Ureter (tissue), 1 donor: ENCODE measurements at places on chromosomes 5 and 9. TPM values are rescaled to one million over a fixed set of nuclear protein-coding genes. Genes with fewer than 3 reads are reported as not detected.

GRCh38 chr5:140042393-140042642 is 781 bp downstream of the NRG2 start:
- no peak for DNase-seq

GRCh38 chr5:40909723-40910122 is 426 bp downstream of the C7 start:
- no peak for DNase-seq

DNA sequence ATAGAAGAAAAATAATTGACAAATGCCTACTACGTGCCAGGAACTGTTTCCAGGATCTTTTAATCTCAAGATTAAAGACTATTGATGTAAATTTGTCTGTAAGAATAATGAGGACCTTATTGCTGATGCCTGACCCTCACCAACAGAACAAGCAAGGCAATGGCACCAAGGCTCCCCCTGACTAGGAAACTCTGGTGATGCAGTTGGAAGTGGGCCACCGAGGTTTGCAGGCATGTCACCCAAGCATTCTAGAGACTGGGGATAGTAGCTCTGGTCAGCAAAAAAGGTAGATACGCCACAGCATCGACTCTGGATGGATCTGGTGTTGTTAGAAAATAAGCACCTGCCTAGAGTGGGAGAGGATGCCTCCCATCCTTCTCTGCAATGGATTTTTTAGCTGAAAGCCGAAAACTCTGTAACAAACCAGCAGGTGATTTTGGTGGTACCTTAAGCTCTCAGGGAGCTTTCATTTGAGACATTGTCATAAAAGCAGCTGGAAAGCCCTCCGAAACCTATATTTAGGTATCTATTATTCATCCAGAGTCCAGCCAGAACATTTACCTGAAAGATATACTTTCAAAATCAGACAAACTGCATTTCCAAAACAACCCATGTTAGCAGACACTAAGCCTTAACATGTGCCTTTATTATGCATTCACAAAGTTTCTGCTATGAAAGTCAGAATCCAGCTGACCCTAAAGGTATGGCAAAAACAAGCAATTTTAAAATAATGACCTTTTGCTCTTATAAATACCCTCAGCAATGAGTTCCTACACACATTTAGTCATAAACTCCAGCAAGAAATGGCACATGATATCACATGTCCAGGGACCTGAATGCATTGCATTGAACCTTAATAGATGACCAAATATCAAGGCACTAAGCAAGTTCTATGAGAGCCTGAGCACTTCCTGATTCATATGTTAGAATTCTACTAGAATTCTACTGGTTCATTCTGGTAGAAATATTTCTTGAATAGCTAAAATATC is 308.4 kb downstream of the PDE4D start:
- DNase-seq, result no peak

GRCh38 chr5:36073595-36074216 is 7.0 kb upstream of the UGT3A2 start:
- DNase-seq, result no peak

GRCh38 chr9:82604947-82605656 is 457.8 kb downstream of the RASEF start:
- DNase-seq, result no peak

- no peak for DNase-seq
Measured at GRCh38 chr5:50359187-50359586, 81.9 kb downstream of the EMB start.

- DNase-seq, result no peak
Measured at GRCh38 chr9:128611600-128612394, 44.9 kb downstream of the DYNC2I2 start.

DNA sequence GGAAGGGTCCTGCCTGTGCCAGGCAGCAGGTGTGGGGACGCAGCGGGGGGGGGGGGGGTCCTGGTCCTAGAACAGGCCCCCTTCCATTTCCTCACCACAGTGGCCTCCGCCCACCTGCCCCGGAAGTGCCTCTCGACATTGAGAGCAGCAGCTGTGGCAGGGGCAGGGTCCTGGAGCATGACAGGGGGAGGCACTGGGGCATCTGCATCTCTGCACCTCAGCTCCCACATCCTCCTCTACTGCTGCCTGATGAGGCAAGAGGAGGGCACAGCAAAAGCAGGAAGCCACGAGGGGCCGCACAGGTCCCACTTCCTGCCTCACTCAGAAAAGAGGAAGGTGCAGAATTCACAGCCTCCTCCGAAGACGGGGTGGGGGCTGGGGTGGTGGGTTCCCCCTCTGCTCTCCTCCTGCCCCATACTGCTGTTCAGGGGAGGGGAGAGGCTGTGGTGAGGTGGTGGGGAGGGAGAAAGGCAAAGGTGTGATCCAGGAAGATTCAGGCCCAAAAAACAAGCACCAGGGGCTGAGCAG is 14.8 kb downstream of the AKNA start:
- no peak for DNase-seq

DNA sequence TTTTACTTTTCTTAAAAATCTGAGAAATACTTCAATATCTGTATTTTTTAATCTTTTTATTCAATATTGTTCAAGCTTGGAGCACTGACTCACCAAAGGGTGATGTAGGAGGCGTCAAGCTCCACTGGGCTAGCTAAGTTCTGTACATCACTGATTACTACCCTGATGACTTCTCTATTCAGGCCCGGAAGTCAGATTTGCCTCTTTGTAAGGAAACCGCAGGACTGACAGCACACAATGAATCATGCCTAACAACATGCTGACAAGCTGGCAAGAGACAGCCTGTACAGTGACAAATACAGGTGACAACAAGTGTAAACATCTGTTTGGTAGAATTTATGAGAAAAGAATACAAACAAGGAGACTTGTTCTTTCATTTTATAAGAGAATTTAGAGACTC is 627.9 kb upstream of the RORB start:
- no peak for DNase-seq

- DNase-seq, result no peak
Measured at GRCh38 chr5:115329475-115329874, 33.0 kb upstream of the CCDC112 start.

- DNase-seq, result no peak
Measured at GRCh38 chr5:103110403-103110802, 9.5 kb downstream of the GIN1 start.

- DNase-seq, result no peak
Measured at GRCh38 chr5:147410496-147411358, 99.1 kb downstream of the DPYSL3 start.

DNA sequence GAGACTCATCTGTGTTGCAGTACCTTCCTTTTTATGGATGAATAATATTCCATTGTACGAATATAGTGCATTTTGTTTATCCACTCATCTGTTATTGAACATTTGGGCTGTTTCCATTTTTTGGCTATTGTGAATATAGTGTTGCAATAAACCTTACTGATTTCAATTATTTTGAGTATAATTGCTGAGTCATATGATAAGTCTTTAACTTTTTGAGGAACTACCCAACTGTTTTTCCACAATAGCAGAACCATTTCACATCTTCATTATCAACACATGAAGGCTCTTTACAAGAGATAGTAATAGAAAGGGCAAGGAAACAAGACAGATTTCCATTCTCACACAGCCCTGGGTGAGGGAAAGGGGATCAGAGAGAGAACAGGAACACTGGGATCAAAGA is 329.2 kb downstream of the RAB3C start:
- no peak for DNase-seq

GRCh38 chr5:33737697-33738096 is 154.1 kb downstream of the ADAMTS12 start:
- no peak for DNase-seq

The CER1 gene
- not detected for total RNA-seq

The ADAMTS12 gene
- 1.7 TPM for total RNA-seq

The HIGD2A gene
- total RNA-seq, result 145 TPM

The ITGA1 gene
- 170 TPM for total RNA-seq

The NEUROG1 gene
- not detected for total RNA-seq

The NUDT12 gene
- total RNA-seq, result 15.7 TPM

The DOK3 gene
- 7.9 TPM for total RNA-seq
